Activated CD8-positive, alpha-beta T cell treated with anti-CD3 and anti-CD28 coated beads for 36 hours (primary cell): ENCODE measurements at places on chromosomes 7 and 10.

- H3K27ac ChIP-seq, result no peak overlapping the region
- H3K36me3 ChIP-seq, result no peaks in the 10 kb centered on the region
- no peak for DNase-seq
- no peaks in the 10 kb centered on the region for H3K4me1 ChIP-seq
- H3K4me3 ChIP-seq, result no peak overlapping the region
- H3K27me3 ChIP-seq, result no peaks in the 10 kb centered on the region
Measured at GRCh38 chr7:102061354-102061945, 225.2 kb upstream of the SH2B2 start.

GRCh38 chr10:47449102-47449978 is 34.6 kb downstream of the ANXA8 start:
- DNase-seq, result peak; percentile 37
- peaks cover 6% of the 10 kb centered on the region for H3K27me3 ChIP-seq
- H3K27ac ChIP-seq, result no peak overlapping the region
- peaks cover 18% of the 10 kb centered on the region for H3K4me1 ChIP-seq
- peaks cover 3% of the 10 kb centered on the region for H3K36me3 ChIP-seq
- no peak overlapping the region for H3K4me3 ChIP-seq

DNA sequence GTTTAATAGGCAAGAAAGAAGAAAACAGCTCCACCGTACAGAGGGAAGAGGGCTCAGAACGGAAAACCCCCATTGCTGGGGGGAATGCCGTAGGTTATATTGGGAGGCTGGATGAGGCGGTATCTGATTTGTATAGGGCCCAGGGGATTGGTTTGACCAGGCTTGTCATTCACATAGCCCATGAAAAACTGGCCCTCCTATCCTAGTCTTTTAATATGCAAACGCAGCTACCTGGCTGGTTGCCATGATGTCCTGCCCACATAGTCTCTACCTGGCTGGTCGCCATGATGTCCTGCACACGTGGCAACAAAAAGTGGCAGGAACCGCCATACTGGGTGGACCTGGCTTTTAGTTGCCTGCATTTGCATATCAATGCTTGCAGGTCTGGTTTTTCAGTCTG is 84.7 kb downstream of the AUTS2 start:
- no peak overlapping the region for H3K4me3 ChIP-seq
- DNase-seq, result no peak
- peaks cover 4% of the 10 kb centered on the region for H3K4me1 ChIP-seq
- no peak overlapping the region for H3K27ac ChIP-seq

- peaks cover 10% of the 10 kb centered on the region for H3K27me3 ChIP-seq
- no peaks in the 10 kb centered on the region for H3K4me1 ChIP-seq
- H3K36me3 ChIP-seq, result no peaks in the 10 kb centered on the region
- DNase-seq, result no peak
Measured at GRCh38 chr10:59944339-59944935, 38.1 kb upstream of the CCDC6 start.

DNA sequence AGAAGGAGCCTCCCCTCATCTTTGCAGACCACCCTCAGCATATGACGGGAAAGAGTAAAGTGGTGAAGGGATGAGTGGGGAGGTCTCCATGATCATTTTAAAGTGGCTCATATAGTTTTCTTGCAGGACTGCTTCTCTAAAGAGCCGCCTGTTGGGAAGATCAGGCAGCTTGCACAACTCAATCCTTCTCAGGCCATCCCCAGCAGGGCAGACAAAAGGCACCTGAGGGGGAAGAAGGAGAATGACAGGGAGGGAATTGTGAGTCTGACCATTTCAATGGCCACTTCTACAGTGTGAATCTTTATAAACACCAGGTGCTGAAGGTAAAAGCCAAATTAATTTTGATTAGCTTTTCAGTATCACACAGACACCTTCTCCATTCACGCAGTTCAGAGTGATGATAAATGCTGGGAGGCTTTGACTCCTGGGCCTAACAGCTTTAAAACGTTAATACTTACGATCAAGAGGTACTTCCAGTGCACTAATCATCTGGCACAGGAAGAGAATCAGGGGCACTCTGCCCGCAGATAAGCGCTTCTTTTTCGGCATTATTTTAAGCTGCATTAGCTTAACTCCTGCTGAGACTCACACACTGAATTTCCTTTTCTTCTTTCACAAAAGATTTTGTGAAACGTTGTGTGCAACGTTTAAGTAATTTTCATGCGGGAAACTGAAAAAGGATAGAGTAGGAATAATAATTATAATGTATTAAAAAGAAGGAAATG is 109.5 kb upstream of the LAMB4 start:
- H3K36me3 ChIP-seq, result peaks cover 2% of the 10 kb centered on the region
- no peaks in the 10 kb centered on the region for H3K27me3 ChIP-seq
- DNase-seq, result no peak
- no peak overlapping the region for H3K27ac ChIP-seq
- H3K4me3 ChIP-seq, result no peak overlapping the region
- peaks cover 4% of the 10 kb centered on the region for H3K4me1 ChIP-seq

GRCh38 chr10:121243609-121244241 is 354.5 kb downstream of the FGFR2 start:
- no peaks in the 10 kb centered on the region for H3K36me3 ChIP-seq
- H3K4me3 ChIP-seq, result no peak overlapping the region
- no peaks in the 10 kb centered on the region for H3K4me1 ChIP-seq

- DNase-seq, result peak; percentile 59
- peaks cover 64% of the 10 kb centered on the region for H3K4me1 ChIP-seq
- peak overlapping the region; percentile 51 for H3K4me3 ChIP-seq
- no peak overlapping the region for H3K27ac ChIP-seq
- no peaks in the 10 kb centered on the region for H3K36me3 ChIP-seq
- H3K27me3 ChIP-seq, result peaks cover 79% of the 10 kb centered on the region
Measured at GRCh38 chr10:8044908-8045725, 9.4 kb upstream of the GATA3 start.

GRCh38 chr10:1938317-1938716 is 201.0 kb upstream of the ADARB2 start:
- peaks cover 25% of the 10 kb centered on the region for H3K4me1 ChIP-seq
- peak overlapping the region; percentile 37 for H3K4me3 ChIP-seq
- peaks cover 2% of the 10 kb centered on the region for H3K36me3 ChIP-seq
- peak overlapping the region; percentile 90 for H3K27ac ChIP-seq

DNA sequence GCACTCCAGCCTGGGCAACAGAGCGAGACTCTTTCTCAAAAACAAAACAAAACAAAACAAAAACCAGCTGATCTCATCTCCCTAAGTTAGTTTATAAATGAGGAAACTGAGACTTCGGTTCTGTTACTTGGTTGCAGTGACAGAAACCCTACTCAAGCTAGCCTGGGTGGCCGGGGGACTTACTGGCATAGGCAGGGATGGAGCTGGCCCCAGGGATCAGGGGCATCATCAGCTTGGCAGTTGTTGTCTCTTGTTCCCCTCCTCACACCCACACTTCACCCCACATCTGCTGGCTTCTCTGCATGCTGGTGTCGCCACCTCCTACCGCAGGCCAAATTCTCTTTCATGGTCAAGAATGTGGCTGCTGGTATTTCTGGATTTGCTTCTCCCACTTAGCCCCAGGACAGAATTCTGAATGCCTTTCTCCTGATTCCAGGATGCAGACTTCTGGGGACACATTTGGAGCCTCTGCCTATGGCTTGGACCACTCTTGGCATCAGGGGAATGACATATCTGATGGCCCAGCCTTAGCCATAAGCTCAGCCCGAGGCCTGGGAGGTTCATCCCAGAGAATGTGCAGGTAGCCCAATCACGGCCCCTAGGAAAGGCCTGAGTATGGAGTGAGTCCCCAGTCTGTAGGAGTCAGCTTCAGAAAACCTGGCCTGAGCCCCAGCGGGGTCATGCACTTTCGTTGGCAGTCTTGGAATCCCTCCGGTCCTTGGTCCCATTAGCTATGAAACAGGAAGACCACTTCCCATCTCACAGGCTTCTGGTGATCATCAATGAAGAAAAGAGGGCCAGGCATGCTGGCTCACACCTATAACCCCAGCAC is 41.6 kb upstream of the CTBP2 start:
- no peaks in the 10 kb centered on the region for H3K4me1 ChIP-seq
- no peak for DNase-seq
- H3K27me3 ChIP-seq, result peaks cover 4% of the 10 kb centered on the region
- no peak overlapping the region for H3K4me3 ChIP-seq
- no peaks in the 10 kb centered on the region for H3K36me3 ChIP-seq
- no peak overlapping the region for H3K27ac ChIP-seq

DNA sequence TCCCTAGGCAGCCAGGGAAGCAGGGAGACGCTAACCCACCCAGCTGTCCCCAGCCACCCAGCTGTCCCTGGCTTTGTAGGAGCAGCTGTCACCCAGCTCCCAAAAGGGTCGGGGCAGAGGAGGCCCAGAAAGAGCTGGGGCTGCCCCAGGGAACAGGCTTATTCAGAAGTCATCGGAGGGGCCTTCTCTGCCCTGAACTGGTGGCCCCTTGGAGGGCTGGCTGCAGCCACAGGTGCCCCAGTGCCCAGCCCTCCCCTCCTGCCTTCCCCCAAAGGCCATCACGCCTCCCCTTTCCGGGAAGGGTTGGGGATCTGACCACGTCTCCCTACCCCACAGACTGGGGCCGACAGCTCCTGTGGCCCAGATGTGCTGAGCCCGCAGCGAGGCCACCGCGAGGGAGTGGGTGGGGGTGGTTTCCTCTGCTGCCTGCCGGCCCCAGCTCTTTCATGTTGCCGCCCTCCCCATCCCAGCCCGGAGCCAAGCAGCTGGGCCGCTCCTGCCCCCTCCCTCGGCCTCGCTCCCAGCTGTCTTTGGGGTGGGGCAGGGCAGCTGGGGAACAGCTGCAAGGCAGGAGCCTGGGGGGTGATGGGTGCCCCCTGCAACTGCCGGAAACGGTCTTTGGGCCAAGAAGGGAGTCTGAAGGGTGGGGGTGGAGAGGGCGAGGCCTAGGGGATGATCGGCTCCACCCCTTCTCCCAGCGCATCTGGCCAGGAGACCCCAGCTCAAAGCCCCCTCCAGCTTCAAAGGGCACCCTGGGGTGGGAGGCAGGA is 16.8 kb downstream of the TRIM8 start:
- H3K27me3 ChIP-seq, result no peaks in the 10 kb centered on the region
- H3K4me1 ChIP-seq, result peaks cover 45% of the 10 kb centered on the region
- peak; percentile 93 for DNase-seq
- peaks cover 19% of the 10 kb centered on the region for H3K36me3 ChIP-seq
- peak overlapping the region; percentile 91 for H3K27ac ChIP-seq

GRCh38 chr10:99057936-99058690 is 177.5 kb downstream of the HPSE2 start:
- no peaks in the 10 kb centered on the region for H3K36me3 ChIP-seq
- DNase-seq, result no peak
- no peak overlapping the region for H3K4me3 ChIP-seq

GRCh38 chr7:92641921-92642511 is 51.8 kb upstream of the FAM133B start:
- H3K36me3 ChIP-seq, result peaks cover 54% of the 10 kb centered on the region
- H3K27me3 ChIP-seq, result no peaks in the 10 kb centered on the region

DNA sequence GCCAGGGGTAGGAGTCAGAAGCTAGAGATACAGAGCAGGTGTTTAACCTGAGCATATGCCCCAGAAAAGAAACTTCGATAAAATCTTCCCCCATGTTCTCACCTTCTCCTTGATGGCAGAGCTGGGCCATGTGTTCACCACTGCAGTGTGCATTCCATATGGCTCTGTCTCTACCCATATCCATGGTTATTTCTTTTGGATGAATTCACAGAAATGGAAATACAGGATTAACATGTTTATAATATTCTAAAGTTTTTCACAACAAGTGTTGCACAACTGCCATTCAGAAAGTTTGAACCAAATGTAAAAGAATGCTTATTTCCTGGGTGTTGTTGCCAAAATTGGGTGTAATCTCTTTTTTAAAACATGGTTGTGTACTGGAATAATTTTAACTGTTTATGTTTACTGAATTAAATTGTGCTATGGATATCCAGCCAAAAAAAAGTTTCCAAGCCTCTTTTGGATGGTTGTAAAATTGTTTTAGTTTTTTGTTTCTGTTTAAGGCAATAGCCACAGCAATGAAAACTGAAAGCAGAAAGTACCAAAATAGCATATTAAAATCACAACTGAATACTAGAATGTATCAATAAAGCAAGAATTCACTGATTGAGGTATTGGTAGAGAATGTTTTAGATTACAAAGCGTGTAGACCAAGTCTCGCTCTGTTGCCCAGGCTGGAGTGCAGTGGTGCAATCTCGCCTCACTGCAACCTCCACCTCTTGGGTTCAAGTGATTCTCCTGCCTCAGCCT is 19.9 kb upstream of the CCNY start:
- no peak overlapping the region for H3K27ac ChIP-seq
- H3K4me3 ChIP-seq, result no peak overlapping the region
- peaks cover 2% of the 10 kb centered on the region for H3K4me1 ChIP-seq
- H3K36me3 ChIP-seq, result peaks cover 23% of the 10 kb centered on the region

GRCh38 chr10:624605-625332 is 64.7 kb downstream of the DIP2C start:
- H3K4me3 ChIP-seq, result no peak overlapping the region
- no peak for DNase-seq
- no peak overlapping the region for H3K27ac ChIP-seq
- H3K27me3 ChIP-seq, result peaks cover 16% of the 10 kb centered on the region
- no peaks in the 10 kb centered on the region for H3K36me3 ChIP-seq
- peaks cover 2% of the 10 kb centered on the region for H3K4me1 ChIP-seq

DNA sequence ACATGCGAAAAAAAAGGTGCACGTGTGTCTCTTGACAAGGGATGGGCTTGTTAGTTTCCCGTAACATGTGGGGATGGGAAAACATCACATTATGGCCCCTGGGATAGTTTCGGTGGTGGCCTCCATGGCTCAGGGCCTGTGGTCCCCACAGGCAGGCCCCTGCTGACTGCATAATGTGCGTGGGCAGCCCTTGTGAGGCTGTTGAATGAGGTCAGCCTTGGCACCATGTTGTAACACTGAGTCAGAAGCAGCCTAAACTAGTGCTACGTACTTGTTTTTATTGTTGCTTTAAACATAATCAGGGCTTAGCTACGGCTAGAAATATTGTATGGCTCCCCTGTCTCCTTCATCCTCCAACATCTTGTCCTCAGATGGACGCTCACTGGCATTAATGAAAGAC is 80.6 kb downstream of the BEND7 start:
- H3K27me3 ChIP-seq, result peaks cover 11% of the 10 kb centered on the region
- no peak overlapping the region for H3K27ac ChIP-seq
- no peaks in the 10 kb centered on the region for H3K4me1 ChIP-seq
- H3K36me3 ChIP-seq, result no peaks in the 10 kb centered on the region
- no peak overlapping the region for H3K4me3 ChIP-seq

GRCh38 chr7:14835384-14835783 is 67.2 kb downstream of the DGKB start:
- H3K36me3 ChIP-seq, result no peaks in the 10 kb centered on the region
- no peak for DNase-seq
- H3K4me1 ChIP-seq, result no peaks in the 10 kb centered on the region
- H3K27me3 ChIP-seq, result no peaks in the 10 kb centered on the region
- no peak overlapping the region for H3K4me3 ChIP-seq
- no peak overlapping the region for H3K27ac ChIP-seq

- H3K36me3 ChIP-seq, result peaks cover 46% of the 10 kb centered on the region
- peaks cover 10% of the 10 kb centered on the region for H3K4me1 ChIP-seq
- no peak overlapping the region for H3K27ac ChIP-seq
- DNase-seq, result no peak
Measured at GRCh38 chr7:99019523-99020412, 124.1 kb downstream of the SMURF1 start.

- peaks cover 5% of the 10 kb centered on the region for H3K4me1 ChIP-seq
- H3K36me3 ChIP-seq, result peaks cover 14% of the 10 kb centered on the region
- H3K4me3 ChIP-seq, result no peak overlapping the region
- H3K27me3 ChIP-seq, result no peaks in the 10 kb centered on the region
- H3K27ac ChIP-seq, result no peak overlapping the region
Measured at GRCh38 chr7:151673216-151673615, 153.5 kb upstream of the RHEB start.

GRCh38 chr7:3200504-3200903 is 100.5 kb upstream of the SDK1 start:
- no peak overlapping the region for H3K4me3 ChIP-seq
- no peak overlapping the region for H3K27ac ChIP-seq
- DNase-seq, result peak; percentile 51
- no peaks in the 10 kb centered on the region for H3K4me1 ChIP-seq
